ENCODE measurements at places on chromosomes 3 and 15.

DNA sequence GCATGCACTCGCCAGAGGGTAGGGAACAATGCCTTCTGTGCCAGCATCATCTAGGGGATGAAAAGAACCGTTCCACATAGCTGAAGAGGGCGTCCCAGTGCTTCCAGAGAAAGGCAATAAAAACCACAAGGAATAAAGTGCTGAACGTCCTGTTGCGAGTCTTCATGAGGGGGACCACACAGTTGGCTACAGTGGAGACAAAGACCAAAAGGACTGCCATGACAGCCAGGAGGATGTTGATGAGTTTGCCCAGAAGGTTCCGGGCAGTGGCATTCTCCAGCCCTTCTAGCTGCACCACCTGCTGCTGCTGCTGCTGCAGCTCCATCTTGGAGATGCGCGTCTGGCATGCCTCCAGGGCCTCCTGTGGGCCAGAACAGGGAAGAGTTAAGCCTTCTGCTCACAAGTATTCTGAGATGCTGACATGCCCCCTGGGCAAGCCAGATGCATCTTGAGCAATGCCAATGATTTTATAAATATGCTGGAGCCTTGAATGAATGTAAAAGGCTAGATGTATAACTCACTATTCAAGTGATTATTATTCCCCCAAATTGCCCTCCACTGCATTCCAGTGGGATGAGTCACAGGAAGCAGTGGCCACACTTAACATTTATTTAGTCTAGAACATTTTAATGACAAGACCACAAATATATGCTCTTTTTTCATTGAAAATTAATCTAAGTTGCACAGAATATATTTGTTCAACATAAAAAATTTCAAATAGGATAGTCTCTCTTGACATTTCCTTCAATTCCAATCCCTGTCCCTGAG, 45.1 kb upstream of the PLXND1 start:
- DNase-seq, result peak; percentile 95

GRCh38 chr15:88975891-88976290, 62.7 kb upstream of the MFGE8 start:
- no peak for DNase-seq

GRCh38 chr3:117688583-117688982, 979.0 kb downstream of the TUSC7 start:
- no peak for DNase-seq

DNA sequence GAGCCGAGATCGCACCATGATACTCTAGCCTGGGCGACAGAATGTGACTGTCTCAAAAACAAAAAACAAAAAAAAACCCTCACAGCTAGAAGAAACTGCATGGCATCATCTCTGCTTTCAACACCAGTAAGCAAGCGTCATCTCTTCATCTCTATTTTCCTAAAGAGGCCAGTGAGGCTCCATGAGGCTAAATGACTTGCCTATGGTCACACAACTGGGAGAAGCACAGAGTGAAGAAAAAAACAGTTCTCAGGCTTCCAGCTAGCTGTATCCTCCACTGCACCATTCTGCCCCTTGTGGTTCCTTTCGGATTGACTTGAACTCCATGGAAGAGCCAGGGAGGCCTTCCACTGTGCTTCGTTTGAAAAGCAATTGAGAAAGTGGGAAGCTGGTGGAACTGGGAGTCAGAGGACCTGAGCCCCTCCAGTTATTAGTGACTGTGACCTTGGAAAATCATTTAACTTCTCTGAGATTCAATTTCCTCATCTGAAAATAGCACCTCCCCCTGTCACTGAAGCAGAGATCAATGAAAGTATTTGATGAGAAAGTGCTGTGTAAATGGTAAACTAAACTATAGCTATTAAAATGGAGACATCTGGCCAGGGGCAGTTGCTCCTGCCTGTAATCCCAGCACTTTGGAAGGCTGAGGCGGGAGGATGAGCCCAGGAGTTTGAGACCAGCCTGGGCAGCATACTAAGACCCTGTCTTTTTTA, 32.1 kb upstream of the DENND4A start:
- DNase-seq, result peak; percentile 69

DNA sequence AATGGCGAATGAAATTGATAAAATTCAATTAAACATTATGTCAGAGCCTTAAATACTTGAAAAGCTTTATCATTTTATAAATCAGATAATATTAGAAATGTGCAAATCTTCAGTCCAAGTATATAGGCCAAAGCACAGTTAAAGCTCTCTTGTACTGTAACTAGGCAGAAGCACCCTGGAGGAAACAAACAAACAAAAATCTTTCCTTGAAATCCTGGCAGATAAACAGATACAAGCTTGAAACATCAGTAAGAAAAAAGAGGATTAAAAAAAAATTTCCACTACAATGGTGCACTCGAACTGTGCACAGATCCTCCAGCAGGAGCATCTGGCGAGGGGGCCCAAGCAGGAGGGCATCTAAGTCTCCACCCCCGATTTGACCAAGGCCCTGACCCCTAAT, 166.6 kb downstream of the PLD1 start:
- no peak for DNase-seq

DNA sequence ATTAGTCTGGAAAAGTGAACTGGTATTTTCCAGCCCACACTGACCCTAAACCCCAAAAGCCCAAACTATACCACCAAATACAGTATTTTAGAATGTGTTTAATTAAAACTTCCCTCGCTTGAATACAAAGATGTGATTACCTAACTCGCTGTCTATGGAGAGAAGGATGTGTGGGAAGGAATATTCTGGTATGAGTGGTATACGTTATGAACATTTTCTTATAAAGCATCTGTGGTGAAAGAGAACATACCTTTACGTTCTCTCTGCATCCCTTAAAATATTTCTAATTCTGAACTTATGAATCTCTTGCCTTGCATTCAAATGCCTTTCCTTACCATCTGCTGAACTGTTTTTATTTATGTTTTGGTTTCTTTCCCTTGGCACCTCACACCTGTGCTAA, 201.4 kb downstream of the MBNL1 start:
- DNase-seq, result no peak

DNA sequence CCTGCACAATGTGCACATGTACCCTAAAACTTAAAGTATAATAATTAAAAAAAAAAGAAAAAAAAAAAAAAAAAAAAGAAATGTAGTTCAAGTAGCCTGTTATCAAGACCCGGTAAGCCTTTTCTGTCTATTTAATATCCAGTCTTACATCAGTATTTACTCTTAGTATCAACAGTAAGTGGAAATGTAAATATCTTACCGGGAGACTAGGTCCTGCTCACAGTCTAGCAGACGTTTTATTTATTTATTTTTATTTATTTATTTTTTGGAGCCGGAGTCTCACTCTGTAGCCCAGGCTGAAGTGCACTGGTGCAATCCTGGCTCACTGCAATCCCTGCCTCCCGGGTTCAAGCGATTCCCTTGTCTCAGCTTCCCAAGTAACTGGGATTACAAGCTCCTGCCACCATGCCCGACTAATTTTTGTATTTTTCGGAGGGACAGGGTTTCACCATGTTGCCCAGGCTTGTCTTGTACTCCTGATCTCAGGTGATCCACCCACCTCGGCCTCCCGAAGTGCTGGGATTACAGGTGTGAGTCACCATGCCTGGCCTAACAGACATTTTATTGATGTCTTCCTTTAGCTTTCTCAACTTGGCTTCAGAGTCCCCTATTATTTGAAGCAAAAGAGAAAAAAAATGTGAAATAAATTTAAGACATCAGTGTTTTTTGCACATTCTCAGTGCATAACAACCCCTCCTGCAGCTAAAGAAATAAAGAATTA, 19.9 kb downstream of the C2CD4B start:
- no peak for DNase-seq

DNA sequence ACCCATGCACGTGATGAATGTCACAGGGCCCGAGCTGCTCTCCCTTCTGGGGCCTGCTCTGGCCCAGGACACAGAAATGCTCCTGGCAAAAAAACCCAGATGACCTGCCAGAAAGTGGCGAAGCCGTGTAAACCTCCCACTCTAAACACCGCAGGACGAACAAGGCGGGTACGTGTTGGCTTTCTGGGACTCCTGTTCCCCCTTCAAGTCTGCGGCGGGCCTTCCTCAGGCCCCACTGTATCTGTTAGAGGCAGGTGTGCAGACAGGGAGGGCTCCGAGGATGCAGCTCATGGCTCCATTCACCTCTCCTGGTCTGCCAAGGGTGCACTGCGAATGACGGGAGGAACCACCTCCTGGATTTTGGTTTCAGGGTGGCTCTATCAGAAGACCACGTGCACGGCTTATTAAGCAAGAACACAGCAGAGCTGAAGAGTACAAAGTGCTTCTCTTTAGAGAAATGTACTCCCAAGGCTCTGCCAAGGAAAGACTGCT, 173.8 kb downstream of the ADAMTS17 start:
- no peak for DNase-seq

DNA sequence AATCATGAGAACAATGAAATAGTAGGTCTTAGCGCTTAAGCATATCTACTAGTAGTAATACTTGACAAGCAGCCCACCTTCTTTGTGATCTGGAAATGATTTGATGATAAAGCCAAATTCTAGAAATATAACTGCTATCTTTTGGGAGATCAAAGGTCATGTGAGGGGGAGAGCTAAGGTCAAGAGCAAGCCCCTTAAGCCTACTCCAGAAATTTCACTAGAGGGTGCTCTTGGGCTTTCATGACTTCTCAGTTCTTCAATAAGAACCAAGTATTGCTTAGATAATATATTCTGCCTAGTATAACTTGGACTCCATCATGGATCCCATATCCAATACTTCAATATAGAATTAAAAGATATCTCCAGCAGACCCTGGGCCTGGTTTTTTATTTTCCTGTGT, 319.6 kb downstream of the ZBTB20 start:
- DNase-seq, result peak; percentile 40

GRCh38 chr15:33200444-33200843, 5.9 kb upstream of the FMN1 start:
- DNase-seq, result no peak

DNA sequence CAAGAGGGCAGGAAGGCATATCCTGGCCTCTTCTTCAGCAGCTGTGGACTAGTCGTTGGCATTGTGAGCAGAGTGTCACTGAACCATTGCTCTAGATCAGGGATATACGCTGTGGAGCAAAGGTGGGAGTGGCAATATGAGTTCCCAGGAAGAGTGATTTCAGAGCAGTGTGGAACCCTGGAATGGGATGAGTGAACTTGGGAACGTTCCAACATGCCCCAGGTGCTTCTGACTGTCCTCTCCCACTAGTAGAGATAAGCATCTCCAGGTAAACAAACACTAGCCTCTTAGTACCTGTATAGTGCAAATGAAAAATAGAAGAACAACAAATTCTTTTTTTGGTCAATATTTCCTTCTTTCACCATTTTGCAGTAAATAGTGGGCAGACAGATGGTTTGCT, 123.6 kb upstream of the VEPH1 start:
- no peak for DNase-seq

DNA sequence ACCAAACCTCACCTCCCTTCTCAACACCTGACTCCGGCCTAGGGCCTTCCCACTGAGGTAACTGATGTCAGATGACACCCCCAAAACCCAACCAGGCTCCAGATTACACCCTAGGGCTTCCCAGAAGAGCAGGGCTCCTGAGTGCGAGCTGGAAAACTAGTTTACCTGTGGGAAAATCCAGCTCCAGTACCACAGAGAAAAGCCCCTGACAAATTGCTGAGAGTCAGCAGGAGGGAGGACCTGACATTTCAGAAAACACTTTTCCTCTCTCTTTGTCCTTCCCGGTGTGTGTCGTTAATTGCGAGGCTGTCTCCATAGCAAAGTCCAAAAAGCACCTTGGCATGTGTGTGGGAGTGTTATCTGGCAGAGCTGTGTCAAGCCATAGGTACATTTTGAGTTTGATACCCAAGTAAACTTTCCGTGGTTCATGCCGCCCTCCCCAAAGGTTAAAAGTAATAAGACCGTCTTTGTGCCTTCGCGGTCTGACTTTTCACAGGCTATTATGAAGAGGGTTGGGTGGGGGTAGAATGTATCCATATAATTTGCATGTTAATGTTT, 79.8 kb upstream of the FNDC3B start:
- DNase-seq, result no peak

DNA sequence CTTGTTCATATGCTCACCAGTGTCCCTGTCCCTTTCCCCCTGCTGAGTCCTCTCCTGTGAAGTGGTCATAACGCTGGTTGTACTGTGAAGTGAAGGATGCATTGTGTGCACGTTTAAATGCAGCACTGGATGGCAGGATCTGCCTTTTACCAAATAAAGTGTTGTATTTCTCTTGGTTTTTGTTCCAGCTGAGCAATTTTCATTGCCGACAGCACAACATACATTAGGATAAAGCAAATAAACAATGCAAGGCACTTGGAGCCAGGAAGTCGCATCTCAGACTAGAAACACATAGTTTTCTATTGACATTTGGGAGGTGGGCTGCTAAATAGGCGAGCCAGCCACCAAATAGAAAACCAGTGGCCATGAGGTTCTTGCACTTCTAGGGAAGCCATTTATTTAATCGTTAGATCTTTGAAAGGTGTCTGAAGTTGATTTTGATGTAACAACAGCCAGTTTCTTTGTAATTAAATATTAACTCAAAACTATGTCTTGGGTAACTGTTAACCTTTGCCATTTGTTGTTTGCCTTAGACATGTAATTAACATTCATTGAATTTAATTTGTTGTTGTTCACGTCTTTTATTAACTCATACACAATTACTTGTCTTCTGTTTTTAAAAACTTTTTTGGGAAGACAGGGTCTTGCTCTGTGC, 185.3 kb downstream of the FNDC3B start:
- DNase-seq, result no peak

GRCh38 chr3:33250712-33251111, 26.5 kb upstream of the FBXL2 start:
- DNase-seq, result no peak

GRCh38 chr15:81895723-81896122, 150.1 kb downstream of the MEX3B start:
- DNase-seq, result no peak

DNA sequence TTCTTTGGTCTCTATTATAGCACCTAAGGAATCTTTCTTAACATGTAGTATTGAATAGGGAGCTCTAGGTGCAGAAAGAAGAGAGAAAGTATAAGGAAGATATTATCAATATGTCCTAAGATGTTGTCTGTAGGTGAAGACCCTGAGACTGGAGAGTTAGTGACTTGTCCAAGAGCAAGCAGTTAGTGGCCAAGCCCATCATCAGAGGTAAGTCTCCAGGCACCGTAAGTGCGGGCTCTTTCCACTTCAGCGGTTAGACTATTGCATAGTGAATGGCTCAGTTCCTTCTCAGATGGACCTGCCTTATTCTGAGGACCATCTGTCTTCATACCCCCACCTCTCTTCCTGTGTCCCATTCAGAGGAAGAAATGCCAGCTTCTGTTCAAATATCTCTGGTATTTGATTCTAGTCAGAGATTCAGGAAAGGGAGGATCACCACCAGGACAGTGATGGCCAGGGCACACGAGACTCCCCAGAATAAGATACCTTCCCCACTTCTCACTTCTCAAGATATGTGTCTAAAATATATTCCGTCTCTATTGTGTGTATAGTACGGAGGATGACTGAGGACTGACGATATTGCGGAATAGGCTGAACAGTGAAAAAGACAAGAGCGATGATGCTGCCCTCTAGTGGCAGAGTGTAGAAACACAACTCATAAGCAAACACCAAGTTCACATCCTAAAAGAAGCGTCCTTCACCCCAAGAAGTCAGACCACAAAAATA, 19.1 kb upstream of the ADGRG7 start:
- DNase-seq, result peak; percentile 67

GRCh38 chr15:85623315-85624049, 171.2 kb downstream of the KLHL25 start:
- DNase-seq, result no peak

GRCh38 chr3:65230261-65231139, 542.7 kb upstream of the ADAMTS9 start:
- DNase-seq, result no peak

GRCh38 chr3:129605203-129605921, 1.1 kb downstream of the PLXND1 start:
- DNase-seq, result peak; percentile 65
